Lung (tissue), 17 donors: ENCODE measurements at places on chromosomes 11 and 22. TPM values are rescaled to one million over a fixed set of nuclear protein-coding genes. Genes with fewer than 3 reads are reported as not detected.

TPH1 gene
- total RNA-seq = 0.74 TPM

GLYAT gene
- not detected for total RNA-seq

RIMBP3B gene
- 0.09 TPM for total RNA-seq

MS4A12 gene
- not detected for total RNA-seq

PIK3IP1 gene
- 25.4 TPM for total RNA-seq

HPX gene
- 3.5 TPM for total RNA-seq

PRRG4 gene
- 9.7 TPM for total RNA-seq

ARHGAP20 gene
- 20.9 TPM for total RNA-seq
